Activated CD4-positive, alpha-beta T cell treated with anti-CD3 and anti-CD28 coated beads, Interleukin-2, amount 10 ng/mL, durations not matched to agents 24 days and 14 days (primary cell): ENCODE measurements at places on chromosomes 2 and 18. TPM values are rescaled to one million over a fixed set of nuclear protein-coding genes. Genes with fewer than 3 reads are reported as not detected.

Gene CHST10
- 6.6 and 8.0 TPM in 2 replicates for total RNA-seq

Gene PRLH
- not detected in 2 replicates for total RNA-seq

Gene ECEL1
- 0.19 TPM in 1 of 2 replicates, not detected in the other for total RNA-seq

Gene CHAC2
- total RNA-seq: 24.8 and 27.4 TPM in 2 replicates

Gene B3GNT7
- total RNA-seq: not detected in 2 replicates

Gene HOXD1
- not detected in 2 replicates for total RNA-seq

Gene GALNT3
- total RNA-seq: 4.9 and 6.1 TPM in 2 replicates

Gene FER1L5
- not detected in 2 replicates for total RNA-seq

Gene CD207
- total RNA-seq: not detected in 2 replicates

Gene PHOSPHO2
- total RNA-seq: 3.0 and 3.2 TPM in 2 replicates

Gene PSMA8
- 0.80 and 0.93 TPM in 2 replicates for total RNA-seq

Gene THOC1
- 71.2 and 78.9 TPM in 2 replicates for total RNA-seq

Gene MARS2
- total RNA-seq: 23.1 and 23.2 TPM in 2 replicates

Gene ZSWIM2
- total RNA-seq: not detected in 2 replicates

Gene NLRC4
- total RNA-seq: 0.19 and 0.24 TPM in 2 replicates

Gene MOGAT1
- total RNA-seq: not detected in 2 replicates

Gene CLEC4F
- not detected in 2 replicates for total RNA-seq

Gene CFAP221
- total RNA-seq: not detected in 2 replicates

Gene TTN
- total RNA-seq: 2.8 and 2.9 TPM in 2 replicates

Gene LYG1
- total RNA-seq: 2.1 TPM in 2 replicates

Gene NRP2
- 61.0 and 64.4 TPM in 2 replicates for total RNA-seq

Gene EML6
- total RNA-seq: 0.77 and 0.83 TPM in 2 replicates

Gene SPP2
- total RNA-seq: not detected in 2 replicates

Gene CCDC148
- total RNA-seq: not detected in 2 replicates

Gene SERPINB10
- total RNA-seq: not detected in 2 replicates

Gene HTR2B
- 0.09 TPM in 1 of 2 replicates, not detected in the other for total RNA-seq

Gene SLC40A1
- 0.78 and 1.4 TPM in 2 replicates for total RNA-seq

Gene SERPINB4
- not detected in 2 replicates for total RNA-seq

Gene CABYR
- 0.36 and 1.3 TPM in 2 replicates for total RNA-seq

Gene CERKL
- 0.14 TPM in 1 of 2 replicates, not detected in the other for total RNA-seq
